ENCODE measurements at places on chromosomes 6 and 20.

DNA sequence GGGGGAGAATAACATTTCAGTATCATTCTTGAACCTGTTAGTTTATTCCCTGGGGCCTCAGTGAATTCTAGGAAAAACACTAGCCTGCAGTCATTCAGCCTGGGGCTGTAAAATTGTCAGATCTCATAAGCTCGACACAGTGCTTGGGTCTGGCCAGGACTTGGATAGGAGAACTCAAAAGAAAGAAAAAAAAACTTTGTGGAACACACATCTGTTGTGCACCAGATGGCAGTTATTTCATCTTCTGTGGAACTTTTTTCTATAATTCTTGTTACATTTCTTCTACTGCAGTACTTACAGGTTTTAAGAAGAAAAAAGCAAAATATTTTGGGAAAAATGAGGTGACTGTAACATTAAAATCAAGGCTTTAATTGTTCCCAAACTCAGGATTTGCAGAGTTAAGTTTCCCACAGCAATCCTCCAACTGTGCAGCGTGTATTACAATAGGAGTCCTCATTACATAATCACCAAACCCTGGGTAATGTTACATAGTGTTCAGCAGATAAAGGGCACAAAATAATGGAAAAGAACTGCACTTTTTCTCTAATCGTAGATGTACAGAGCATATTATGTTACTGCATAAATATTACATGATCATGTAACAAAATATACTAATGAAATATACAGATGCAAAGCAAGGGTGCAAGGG is 531.1 kb upstream of the CITED2 start:
- no peak for DNase-seq

- DNase-seq = no peak
Observed at GRCh38 chr6:169188475-169188874, 65.2 kb downstream of the THBS2 start.

- no peak for DNase-seq
Observed at GRCh38 chr6:100035873-100036653, 42.0 kb upstream of the MCHR2 start.

GRCh38 chr20:8082989-8083388 is 49.1 kb upstream of the PLCB1 start:
- no peak for DNase-seq

DNA sequence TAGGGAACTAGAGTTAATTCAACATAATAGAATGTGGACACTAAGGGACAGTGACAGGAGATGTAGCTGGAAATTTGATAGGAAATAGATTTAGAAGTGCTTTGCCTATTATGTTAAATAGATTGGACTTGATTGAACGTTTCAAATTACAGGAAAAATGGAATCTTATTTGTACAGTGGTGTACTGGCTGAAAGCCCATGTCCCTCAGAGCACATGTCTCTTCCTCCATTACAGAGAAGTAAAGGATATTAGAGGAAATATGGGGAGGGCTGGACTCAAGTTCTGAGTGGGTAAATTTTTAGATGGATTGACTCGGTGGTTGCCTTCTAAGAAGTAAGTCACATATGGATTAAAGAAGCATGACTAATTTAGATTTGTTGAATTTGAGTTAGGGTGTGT is 11.4 kb downstream of the PKIB start:
- DNase-seq = no peak

GRCh38 chr6:83514866-83515466 is 2.6 kb downstream of the PRSS35 start:
- DNase-seq = no peak

DNA sequence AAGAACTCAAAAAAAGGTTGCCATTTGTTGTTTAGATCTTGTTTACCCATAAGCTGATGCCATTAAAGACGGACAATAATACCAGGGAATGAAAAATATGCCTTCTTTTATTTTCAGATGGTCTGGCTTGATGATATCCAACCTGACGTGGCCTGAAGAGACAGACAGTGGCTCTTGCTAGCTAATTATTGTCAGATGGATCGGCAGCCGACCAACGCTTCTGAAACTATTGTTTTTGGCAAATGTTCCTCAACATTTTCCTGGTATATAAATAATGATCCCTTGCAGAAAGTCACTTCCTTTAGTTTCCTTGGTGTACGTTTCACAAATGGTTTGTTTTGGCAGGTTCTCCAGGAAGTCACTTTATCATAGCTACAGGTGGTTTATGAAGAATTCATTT is 290.9 kb upstream of the TSHZ2 start:
- no peak for DNase-seq

- DNase-seq = no peak
Observed at GRCh38 chr6:87029711-87030314, 65.1 kb downstream of the CGA start.

- no peak for DNase-seq
Observed at GRCh38 chr6:127267646-127268625, 1.3 kb downstream of the RNF146 start.

- no peak for DNase-seq
Observed at GRCh38 chr20:44404204-44405181, 49.0 kb downstream of the HNF4A start.

DNA sequence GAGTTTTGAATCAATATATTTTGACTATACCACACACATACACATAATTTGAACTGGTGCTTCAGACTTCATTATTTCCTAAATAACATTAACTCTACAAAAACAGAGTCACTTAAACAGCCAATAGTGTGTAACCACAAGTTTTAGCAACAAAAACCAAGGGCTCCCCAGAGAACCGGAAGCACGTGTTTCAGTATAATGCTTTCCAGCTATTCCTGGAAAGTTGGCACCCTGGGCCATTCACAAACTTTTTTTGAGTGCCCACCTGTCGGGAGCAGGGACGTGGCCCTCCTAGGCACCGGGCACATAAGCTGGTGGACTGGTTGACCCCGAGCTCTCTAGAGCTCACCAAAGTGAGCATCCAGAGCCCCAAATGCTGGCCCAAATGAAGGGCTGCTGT is 1.9 kb upstream of the SLC35D3 start:
- DNase-seq = no peak

DNA sequence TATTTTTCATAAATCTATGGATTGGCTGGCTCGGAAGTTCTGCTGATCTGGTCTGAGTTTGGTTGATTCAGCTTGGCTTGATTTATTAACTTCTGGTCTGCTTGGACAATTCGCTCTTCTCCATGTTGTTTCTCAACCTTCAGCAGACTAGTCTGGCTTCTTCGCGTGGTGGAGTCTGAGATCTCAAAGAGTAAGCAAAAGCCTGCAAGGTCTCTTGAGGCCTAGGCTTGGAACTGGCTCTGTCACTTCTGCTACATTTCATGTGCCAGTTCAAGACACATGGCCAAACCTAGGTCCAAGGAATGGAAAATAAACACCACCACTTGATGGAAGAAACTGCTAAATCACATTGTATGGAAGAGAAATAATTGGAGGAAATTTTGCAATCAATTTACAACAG is 115.1 kb upstream of the JAG1 start:
- no peak for DNase-seq

DNA sequence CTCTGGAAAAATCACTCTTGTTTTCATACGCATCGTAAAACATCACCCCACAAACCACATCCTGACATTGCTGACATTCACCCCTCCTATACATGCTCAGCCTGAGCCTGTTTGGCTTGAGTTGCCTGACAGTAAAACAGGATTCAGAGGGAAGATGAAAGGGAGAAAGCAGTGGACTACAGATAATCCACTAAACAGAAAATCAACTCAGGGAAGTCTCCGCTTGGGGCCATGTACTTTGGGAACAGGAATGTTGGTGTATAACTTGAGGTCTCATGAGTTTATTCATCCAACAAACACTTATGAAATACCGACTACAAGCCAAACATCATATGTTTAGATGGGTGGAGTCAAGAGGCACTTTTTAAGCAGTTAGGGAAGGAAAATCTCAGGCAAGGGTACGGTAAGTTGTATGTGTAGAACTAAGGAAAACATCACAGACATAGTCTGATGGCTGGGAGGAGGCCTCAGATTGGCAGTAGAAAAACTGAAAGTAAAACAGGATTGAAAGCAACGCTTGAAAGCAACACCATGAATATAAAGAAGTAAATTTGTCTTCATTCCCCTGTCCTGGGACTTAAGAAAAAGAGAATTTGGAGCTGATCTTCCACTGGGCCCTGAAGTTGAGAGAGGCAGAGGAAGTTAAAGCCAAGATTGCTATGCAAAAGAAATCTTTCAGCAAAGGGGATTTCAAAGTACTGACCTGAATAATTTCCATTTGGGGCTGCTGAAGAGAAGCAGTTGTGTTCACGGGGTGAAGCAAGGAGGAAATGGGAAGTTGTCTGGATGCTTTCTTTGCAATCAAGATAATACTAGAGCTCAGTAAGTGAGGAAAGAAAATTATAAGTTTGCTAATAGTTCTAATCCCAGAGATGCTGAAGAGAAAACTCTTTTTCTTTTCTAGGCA is 28.8 kb downstream of the PDE7B start:
- DNase-seq = no peak

- no peak for DNase-seq
Observed at GRCh38 chr6:24861934-24862333, 63.2 kb upstream of the ARMH2 start.

DNA sequence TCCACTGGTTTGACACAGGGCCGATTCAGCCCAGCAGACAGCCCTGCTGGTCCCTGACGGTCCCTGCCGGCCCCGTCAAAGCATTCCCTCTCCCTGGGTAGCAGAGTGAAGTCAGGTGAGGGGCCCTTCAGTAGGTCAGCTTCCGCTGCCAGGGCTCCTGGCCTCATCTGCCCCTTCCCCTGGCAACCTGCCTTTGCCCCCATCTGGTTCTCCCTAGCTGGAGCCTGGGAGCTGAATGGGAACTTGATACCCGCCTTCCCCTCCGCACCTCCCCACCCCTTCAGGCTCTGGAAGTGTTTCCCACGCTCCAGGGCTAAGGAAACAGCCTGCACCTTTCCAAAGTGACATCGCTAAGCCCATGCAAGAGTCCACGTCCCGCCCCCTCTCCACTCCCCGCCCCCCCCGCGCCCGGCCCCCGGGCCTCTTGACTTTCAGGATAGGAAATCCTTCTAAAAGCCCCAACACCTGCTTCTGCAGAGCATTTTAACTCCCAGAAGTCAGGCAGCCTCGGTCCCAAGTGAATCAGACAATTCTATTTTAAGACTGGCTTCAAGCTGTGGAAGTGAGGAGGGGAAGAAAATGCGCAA is 53.3 kb downstream of the ISM1 start:
- DNase-seq = no peak

DNA sequence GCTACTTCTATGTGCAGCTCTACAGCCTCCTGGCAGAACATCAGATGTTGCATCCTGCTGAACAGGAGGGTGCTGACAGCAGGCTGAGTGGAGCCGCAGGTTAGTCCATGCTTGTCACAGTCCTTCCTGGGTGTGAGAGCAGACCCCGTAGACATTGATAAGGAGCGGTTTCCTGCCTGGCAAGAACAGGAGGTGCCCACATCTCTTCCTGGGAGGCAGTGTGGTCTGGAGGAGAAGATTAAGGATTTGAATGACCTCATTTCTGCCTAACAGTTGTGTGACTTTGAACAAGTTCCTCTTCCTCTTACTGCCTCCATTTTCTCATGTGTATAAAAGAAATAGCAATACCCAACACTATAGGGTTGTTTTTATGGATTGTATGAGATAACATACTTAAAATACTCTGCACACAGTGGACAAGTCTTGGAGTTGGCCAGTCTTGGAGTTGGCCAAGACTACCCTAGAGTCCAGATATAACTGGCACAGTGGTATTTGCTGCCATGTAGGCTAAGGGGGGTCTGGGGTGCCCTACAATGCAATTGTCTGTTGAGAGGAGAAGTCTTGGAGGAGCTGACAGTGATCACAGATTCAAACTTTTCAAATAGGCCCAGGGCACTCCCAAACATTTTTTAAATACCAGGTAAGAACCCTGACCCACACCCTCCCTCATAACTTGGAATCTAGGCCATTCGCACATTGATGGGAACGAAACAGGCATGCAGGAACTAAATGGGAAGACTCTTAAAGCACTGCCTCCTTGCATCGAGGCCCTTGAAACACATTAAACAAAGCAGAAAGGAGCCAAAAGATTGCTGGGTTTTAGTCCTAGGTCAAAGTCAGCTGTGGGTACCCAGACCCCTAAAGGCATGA is 32.6 kb upstream of the TBC1D7 start:
- DNase-seq = no peak

DNA sequence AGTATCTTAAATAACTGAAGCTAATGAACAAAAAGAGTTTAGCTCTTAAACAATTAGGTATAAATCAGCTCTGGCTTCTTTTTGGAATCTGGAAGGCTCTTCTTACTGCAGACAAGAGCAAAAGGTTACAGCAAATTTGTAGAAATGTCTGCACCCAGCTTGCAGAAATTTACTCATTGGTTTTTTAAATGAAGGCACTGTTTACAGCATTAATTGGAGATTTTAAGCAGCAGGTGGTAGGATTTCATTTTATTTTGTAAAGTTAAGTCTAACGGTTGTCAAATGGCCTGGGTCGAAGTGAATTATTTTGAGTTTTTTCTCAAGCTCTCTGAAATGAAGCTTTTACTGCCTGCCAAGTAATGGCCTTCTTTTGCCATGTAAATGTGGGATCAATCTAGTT is 102.1 kb downstream of the NRSN1 start:
- no peak for DNase-seq

DNA sequence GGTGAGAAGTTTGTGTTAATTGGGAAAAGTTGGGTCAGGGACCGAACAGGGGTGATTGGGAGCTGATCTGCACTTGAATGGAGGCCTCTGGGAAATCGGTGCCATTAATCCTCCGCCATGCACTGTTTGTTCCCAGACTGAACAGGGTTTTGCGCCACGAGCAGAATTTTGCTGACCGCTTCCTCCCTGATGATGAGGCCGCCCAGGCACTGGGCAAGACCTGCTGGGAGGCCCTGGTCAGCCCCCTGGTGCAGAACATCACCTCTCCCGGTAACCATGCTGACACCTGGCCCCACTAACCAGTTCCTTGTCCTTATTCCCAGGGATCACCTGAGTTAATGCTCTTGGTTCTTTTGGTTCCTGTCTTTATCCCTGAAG is 21.7 kb downstream of the CUL9 start:
- no peak for DNase-seq

DNA sequence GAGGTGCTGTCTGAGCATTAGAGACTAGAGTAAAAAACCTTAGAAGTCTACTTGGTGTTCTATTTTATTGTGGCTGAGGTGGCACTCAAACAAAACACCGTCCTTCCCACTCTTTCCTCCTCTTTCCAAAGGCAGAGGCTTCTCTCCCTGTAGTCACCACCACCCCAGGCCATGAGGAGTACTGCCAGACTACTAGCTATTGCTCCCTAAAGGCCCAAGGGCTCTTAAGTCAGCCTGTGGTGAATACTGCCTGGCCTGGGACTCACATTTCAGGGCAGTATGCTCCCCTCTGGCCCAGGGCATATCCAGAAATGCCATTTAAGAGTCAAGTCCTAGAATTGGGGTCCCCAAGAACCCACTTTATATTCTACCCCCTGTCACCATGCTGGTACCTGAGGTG is 309.7 kb upstream of the IMPG1 start:
- no peak for DNase-seq
